ENCODE measurements at places on chromosomes 7 and 10. TPM values are rescaled to one million over a fixed set of nuclear protein-coding genes. Genes with fewer than 3 reads are reported as not detected.

Gene KCNMA1
- 41.9 TPM for polyA plus RNA-seq

Gene TMEM176A
- 3.2 TPM for polyA plus RNA-seq

Gene FLNC
- 1,080 TPM for polyA plus RNA-seq

Gene SDK1
- polyA plus RNA-seq = 0.62 TPM

DNA sequence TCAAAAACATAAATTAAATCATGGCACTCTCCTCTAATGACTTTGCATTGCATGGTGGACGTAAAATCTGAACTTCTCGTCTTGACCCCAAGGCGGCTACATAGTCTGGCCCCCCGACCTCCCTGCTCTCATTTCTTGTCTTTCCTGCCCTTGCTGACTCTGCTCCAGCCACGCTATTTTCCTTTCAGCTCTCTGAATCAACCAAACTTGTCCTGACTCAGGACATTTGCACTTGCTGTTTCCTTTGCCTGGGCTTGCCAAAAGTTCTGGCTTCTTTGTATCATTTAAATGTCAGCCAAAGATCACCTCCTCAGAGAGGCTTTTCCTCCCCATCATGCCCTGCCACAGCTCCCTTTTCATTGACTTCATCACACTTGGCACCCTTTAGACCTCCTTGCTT lies 107.7 kb upstream of the NFE2L3 start:
- DNase-seq = no peak

DNA sequence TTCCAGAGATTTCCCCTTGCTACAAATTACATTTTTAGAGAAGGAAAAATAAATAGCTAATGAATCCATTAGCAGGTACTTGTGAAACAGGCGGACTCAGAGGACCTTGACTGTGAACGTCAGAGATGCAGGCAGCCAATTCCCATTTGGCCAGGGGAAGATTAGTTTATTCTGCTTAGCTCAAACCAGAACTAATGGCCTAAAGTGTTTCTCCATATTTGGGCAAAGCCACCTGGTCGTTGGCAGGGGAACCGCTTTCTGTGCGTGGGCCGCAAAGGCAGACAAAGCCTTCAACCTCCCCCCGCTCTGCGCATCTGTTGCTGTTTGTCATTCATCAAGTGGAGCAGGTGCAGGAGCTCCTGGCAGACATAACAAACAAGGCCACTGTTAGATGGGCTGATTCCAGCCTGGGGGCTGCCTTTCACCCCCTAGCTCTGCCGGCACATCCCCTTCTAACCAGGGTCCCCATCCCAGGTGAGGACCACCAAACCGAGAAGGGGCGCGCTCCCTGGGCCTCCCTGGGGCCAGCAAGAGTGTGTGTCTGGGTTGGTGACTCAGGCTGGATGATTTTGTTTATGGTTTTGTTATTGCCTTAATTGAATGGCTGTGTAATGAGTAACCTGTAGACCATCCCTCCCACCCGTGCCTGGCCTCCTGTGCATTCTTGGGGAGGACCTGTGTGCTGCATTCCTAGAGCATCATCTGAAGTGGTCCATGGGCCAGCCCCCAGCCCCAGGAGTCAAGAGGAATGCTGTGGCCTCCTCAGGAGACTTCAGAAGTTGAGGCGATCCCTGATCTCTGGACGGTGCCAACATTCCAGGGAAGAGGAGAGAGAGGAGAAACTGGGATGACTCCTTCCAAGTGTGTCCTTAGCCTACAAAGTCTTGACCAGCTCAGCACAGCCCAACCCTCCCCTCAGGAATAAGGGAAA lies 14.5 kb upstream of the CPA1 start:
- peak; percentile 81 for DNase-seq

GRCh38 chr7:148967602-148968001 lies 60.7 kb downstream of the PDIA4 start:
- no peak for DNase-seq

DNA sequence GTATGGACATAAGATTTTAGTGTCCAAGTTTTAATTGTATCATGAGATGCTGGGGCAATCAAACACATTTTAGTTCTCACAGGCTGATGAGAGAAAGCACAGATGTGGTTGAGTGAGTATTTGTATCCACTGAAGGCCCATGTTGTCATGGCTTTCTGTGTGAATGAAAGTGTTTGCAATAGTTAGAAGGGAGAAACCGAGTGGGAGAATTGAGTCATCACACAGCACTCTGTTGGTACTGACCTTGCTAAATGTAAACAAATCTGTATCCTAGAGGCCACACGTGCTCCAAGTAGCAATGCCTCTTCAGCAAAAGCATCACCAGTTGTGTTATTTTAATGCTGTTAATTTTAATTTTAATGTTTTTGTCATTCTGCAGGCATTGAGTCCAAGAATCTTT lies 121.2 kb downstream of the EMX2 start:
- DNase-seq = no peak

GRCh38 chr10:97356318-97356914 lies 21.9 kb upstream of the FRAT2 start:
- no peak for DNase-seq

GRCh38 chr10:3886191-3886590 lies 101.2 kb upstream of the KLF6 start:
- peak; percentile 38 for DNase-seq

DNA sequence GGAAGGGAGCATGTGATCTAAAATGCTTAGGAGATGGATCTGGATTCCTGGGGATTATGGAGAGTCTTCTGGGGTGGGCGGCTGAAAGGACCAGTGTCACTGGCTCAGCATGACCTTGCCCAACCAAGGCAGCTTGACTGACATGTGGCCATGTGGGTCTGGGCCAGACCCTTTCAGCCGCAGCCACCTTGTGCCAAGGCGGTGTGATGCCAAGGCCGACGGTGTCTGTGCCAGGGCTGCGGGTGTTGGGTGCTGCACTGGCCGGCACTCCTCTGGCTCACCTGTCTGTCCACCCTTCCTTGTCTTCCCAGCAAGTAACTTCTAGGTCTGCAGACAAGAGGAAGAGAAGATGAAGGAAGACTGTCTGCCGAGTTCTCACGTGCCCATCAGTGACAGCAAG lies 8.8 kb downstream of the DEPP1 start:
- peak; percentile 68 for DNase-seq

DNA sequence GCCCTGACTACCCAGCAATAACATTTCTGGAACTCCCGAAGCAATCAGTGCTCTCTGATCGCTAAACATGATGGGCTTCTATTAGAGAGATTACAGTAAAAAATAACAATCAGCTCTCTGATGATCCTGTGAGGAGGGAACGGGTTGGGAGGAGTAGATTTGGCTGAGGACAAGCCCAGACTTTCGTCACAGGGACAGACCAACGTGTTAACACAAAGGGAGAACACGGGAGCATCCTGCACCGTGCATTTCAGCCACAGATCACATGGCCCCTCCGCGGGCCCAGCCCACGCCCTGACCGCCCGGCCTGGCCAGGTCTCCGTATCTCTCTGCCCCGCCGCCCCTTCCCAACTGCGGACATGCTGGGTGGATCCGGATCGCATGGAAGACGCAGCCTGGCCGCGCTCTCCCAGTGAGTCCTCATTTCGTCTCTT lies 95.0 kb upstream of the AGBL3 start:
- DNase-seq = peak; percentile 88

- no peak for DNase-seq
These were observed 591.6 kb upstream of the PFKP start for GRCh38 chr10:2475711-2476217.

- DNase-seq = no peak
These were observed 14.4 kb upstream of the GPR15LG start for GRCh38 chr10:84159076-84159685.

All from psoas muscle (tissue), 8 donors.